ENCODE measurements at places on chromosomes 4 and X.

- DNase-seq, result no peak
Observed at GRCh38 chr4:2166253-2166652, 75.7 kb downstream of the HAUS3 start.

- no peak for DNase-seq
Observed at GRCh38 chrX:49042581-49043219, 457 bp downstream of the TFE3 start.

DNA sequence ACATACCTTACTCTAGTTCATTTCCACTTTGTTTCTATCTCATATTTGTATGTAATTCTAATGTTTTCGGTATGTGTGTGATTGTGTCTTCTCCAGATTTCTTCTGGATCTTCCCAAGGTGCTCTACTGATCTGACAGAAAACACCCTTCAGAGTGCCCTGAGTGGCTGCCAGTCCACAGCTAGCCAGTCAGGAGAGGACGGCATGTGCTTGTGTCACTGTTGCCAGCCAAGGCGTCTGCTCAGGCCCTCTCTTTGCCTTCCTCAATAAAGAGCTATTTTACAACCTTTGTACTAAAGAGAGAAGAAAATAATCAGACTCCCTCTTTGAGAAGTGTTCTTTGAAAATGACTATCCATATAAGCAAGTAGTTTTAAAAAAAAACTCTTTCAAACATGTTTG is 29.0 kb downstream of the CD99L2 start:
- no peak for DNase-seq

- no peak for DNase-seq
Observed at GRCh38 chr4:113884655-113885054, 94.8 kb downstream of the ARSJ start.

GRCh38 chr4:165328101-165328425 is 594 bp downstream of the MSMO1 start:
- no peak for DNase-seq

- no peak for DNase-seq
Observed at GRCh38 chrX:11756354-11757318, 1.4 kb upstream of the MSL3 start.

- DNase-seq, result no peak
Observed at GRCh38 chrX:20347481-20347880, 80.8 kb upstream of the RPS6KA3 start.

- no peak for DNase-seq
Observed at GRCh38 chrX:126064901-126065541, 101.1 kb downstream of the DCAF12L2 start.

- no peak for DNase-seq
Observed at GRCh38 chrX:150688911-150689451, 4.2 kb upstream of the MTMR1 start.

- DNase-seq, result peak; percentile 26
Observed at GRCh38 chrX:108019382-108019875, 25.4 kb upstream of the VSIG1 start.

- DNase-seq, result no peak
Observed at GRCh38 chrX:140916872-140917271, 85.5 kb upstream of the SPANXB1 start.

DNA sequence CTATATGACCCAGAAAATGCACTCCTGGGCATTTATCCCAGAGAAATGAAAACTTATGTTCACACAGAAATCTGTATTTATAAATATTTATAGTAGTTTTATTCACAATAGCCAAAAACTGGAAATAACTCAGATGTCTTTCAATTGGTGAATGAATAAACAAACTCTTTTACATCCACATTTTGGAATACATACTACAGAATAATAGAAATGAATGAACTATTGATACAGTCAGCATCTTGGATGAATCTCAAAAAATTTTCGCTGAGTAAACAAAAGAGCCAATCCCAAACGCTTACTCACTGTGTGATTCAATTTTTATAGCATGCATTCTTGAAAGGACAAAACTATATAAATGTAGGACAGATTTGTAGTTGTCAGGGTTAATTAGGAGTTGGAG is 75.1 kb upstream of the HTR2C start:
- DNase-seq, result no peak

DNA sequence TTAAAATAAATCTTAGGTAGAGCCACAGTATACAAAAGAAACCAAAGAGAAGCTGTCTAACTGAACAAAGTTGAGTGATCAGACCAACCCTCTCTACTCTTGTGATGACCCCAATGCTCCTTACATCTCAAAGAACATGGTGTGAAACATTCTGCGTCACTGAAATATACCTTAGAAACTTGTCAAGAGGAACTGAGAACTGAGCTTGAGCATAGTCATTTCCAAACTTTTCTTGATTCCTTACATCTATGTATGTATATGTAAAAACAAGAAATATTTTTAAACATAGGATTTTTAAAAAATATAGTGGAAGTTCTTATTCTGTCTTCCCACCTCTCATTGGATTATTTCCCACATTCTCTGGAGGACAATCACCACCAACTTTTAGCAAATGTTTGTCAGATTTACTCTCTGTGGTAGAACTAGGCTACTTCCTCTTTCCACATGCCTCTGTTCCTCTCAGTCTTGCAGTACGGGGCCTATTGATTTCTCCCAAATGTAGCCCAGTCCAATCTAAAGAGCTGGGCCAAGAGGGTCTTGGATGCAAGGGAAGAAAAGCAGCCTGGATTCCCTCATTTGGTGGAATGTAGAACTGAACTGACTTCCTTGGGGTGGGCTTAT is 98.2 kb upstream of the HHIP start:
- DNase-seq, result no peak

DNA sequence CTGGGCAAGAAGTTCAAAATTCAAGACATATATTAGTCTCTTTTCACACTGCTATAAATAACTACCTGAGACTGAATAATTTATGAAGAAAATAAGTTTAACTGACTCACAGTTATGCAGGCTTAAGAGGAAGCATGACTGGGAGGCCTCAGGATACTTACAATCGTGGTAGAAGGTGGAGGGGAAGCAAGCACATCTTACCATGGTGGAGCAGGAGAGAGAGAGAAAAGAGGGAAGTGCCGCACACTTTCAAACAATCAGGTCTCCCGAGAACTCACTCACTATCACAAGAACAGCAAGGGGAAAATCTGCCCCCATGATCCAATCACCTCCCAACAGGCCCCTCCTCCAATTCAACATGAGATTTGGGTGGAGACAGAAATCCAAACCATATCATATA is 273.3 kb upstream of the RASGEF1B start:
- no peak for DNase-seq

DNA sequence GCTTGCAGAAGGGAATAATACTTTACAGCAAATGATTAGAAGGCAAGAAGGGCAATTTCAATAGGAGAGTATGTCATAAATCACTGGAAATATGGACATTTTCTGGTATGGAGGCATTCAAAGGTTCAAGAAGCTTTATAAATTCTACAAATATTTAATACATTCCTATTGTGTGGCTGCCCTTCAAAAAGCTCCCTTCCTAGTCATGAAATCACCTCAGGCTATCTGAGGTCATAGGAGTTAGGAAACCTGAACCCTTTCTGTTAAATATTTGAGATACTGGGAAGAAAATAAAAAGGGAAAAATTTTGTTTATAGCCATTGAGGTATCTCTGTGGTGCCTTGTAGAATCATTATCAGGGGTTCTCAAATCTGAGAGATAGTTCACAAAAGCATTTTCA is 316.8 kb upstream of the EMCN start:
- DNase-seq, result no peak

DNA sequence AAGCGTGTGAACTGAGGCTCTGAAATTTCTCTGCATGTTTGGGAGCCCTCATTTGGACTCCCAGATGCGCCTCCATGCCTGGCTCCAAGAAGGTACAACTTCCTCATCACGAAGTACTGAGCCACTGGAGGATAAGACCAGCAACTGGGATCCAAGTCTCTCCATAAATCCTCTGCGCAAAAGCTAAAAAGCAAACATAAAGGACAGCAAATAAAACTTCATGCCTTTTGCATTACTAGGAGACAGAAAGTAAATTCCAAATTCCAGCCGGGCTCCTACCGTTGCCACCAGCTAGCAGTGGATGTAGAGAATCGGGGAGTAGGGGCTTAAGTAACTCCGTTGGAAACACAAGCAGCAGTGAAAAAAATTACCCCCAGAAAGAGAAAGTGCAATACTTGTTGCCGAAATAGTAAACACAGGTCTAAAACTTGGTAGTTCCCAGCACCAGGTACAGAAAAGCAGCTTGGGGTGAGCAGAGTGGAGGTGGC is 477.1 kb upstream of the TENM3 start:
- DNase-seq, result no peak

- DNase-seq, result peak; percentile 1
Observed at GRCh38 chrX:101759000-101759399, 99.3 kb upstream of the ARMCX2 start.

- no peak for DNase-seq
Observed at GRCh38 chr4:6367371-6367851, 97.8 kb downstream of the WFS1 start.

DNA sequence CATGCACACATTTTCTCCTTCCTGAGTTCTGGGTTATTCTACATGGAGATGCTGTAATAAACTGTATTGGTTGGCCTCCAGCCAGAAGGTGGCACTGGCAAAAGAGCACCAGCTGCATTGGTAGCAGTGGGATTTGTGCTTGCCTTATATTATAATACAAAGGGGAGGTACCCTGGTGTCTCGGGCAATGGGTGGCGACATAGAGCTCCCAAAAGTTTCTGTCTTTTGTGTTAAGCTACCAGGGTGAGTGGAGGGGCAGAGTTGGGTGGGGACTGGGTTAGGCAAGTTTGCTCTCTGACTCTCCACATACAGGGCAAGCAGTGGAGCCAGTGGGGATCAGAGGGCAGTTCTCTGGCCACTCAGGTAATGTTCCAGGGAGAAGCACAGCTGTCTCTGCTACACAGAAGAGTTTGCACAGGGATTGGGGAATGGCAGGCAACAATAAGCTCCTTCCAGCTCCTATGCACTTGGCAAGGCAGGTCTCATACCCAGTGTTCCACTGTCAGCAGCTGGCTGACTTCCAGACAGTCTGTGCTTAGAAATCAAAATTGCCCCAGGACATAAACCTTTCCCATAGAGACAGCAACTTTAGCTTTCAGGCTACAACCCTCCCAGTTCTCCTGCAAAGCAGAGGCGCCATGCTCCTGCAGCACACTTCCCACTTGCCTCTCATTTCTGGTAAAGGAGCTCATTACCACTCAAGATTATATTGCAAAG is 463.9 kb upstream of the PCDH7 start:
- DNase-seq, result no peak

DNA sequence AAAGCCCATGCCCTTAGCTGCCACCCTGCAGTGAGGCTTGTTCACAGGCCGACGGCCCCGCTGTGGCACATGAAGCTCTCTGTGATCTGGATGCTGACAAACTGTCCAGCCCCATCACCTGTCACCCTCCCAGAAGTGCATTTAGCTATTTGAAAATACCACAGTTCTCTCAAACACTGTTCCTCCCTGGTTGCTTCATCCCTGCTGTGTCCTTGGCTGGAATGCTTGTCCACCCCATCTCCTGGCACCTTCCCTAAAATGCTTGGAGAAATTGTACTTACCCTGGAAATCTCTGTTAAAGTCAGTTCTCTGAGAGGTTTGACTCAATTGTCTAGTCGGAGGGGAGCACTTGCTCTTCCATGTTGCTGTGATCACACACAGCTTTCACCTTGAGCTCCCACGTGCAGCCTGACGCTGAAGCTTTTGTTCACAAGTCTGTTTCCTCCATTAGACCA is 10.1 kb downstream of the SYNPO2 start:
- no peak for DNase-seq

DNA sequence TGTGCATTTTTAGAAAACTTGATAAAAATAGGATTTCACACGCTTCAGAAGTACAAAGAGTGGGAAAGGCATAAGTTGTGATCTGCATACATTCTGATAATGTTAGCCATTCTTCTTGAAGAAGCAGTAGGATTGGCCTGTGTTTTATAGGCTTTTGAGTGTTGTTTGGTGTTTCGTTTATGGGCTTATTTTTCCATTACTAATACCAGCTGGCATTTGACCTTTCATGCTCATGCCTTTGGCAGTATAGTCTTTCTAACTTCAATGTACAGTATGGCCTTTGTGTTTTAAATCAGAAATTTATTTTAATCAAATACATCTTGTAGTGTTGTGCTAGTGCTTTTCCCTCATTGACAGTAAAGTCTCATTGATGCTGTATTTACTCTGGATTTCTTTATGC is 51.5 kb upstream of the SLC4A4 start:
- DNase-seq, result no peak

DNA sequence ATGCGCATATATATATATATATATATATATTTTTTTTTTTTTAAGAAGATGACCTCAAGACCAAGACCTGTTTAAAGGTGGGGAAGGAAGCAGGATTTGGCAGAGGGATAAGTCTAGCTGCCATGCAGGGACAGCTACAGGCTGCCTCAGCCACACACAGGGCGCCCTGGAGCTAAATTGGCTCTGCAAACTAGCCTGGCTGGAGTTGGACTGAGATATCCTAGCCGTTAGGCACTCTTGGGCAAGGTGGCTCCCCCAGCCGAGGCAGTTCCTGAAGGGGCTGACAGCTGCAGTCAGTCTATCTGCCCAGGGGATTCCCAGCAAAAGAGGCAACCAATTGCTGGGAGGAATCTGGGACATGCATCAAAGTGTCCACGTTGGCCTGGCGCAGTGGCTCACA is 21.9 kb downstream of the TRIML1 start:
- DNase-seq, result no peak

DNA sequence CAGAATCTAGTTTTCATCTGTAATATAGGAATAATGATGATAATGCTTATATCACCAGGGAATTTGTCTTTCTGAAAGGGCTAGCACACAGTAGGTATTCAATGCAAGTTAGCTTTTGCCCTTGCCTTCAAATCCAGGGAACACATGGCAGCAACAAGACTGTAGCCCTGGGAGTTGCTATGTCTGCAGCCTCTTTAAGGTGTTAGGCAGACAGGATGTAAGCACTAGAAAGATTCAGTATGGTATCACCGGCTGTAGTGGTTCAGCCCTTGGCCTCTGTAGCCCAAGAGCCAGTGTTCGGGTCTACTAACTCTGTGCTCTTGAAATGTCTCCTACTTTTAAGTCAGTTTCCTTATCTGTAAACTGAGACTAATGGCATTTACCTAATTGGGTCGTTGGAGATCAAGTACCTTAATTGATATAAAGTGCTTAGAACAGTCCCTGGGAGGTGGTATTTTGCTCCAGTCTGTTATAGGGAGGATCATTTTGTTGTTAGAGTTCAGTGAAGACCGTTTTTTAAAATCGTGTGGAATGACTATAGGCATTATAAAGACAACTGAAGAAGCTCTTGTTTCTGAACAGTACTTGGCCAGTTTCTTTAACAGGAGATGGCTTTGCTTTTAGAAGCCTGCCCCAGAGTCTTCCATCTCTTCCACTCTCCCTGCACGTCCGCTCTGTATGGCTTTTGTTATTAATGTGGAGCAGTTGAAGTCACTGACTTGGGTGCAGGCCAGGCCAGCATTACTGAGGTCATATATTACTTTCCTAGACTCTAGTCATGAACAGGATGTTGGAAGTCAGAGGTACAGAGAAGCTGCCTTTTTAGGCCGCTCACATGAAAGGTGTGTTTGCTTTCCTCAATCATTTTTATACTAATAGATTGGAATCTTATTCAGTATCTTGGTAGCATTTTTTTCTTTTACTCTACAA is 44.8 kb downstream of the GAB1 start:
- no peak for DNase-seq

Data from CD4-positive, alpha-beta T cell (primary cell).